ENCODE measurements at places on chromosomes 5 and 9. TPM values are rescaled to one million over a fixed set of nuclear protein-coding genes. Genes with fewer than 3 reads are reported as not detected.

The PCDHA9 gene
- total RNA-seq: not detected

DNA sequence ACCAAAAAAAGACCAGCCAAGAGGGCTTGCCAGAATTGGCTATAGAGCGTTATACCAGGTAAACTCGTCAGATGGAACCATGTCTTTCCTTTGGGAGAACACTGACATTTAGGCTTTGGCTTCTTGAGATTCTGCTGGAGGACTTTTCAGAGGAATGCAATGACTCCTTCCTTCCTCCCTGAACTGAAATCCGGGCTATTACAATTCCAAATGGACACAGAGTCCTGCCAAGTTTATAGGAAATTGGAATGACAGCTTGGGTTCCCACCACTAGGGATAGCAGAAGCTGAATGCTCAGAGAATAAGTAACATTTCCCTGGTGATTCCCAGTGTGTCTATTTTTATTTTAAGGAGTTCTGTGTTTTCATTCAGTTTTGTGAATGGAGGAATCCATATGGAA, 143.0 kb downstream of the FGF1 start:
- no peak for DNase-seq

The OBP2B gene
- not detected for total RNA-seq

DNA sequence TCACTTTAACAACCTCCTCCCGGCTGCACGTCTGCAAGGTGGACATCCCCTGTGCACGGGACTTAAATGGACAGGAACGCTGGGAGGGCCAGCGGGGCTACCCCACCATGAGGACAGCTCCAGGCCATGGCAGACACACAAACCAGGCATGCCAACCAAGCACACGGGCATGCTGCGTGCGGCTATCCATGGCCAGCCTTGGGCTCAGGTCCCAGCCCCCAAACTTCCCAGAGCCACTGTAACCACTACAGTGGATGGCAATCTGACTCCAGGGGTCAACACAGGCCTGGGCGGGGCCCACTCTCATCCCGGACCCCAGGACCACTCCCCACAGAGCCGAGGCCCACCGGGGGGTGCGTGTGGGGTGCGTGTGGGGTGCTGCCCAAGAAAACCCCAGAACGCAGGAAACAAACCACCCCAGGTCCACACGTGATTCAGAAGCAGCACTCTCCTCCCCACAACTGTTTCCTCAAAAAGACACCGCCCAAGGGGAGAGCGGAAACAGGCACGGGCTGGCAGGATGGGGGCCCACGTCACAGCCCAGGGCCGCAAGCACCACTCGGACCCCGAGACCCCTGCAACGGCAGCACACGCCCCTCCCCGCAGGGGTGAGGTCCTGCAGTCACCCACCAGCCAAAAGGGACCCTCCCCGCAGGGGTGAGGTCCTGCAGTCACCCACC, 7.4 kb downstream of the SLC12A7 start:
- peak; percentile 65 for DNase-seq

DNA sequence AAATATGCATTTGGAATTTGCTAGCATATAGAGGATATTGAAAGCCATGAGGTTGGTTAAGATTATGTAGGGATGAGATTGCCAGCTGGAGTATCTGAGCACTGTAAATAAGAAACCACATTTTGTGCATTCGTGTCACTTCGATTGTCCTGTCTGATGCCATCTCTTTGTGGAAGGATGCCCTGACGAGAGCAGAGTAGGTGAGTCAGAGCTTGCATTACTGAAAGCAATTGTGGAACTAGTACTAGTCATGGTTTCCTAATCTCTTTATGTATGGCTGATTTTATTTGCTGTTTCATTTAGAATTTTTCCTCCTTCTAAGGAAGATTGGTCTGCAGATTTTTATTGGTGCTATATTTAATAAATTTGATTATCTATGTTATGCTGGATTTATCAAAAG, 14.5 kb upstream of the TAS2R1 start:
- DNase-seq: no peak

- DNase-seq: no peak
These were observed 30.4 kb downstream of the MTREX start for GRCh38 chr5:55338092-55338613.

GRCh38 chr9:6915635-6916034, 157.9 kb downstream of the KDM4C start:
- DNase-seq: no peak

DNA sequence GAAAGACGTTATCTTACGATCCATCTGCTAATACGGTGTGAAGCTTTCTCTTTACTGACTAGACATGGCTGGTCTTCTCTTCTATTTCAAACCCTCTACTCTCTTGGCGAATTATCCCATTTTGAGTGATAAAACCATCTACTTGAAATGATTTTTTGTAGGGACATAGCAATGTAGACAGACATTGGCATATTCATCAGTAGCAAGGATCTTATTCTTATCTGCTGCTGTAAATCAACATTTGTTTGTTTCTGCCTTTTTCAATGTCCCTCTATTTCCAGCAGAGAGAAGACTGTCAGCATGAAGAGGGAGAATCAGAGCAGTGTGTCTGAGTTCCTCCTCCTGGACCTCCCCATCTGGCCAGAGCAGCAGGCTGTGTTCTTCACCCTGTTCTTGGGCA, at the start of gene OR1J4:
Gene OR1J4, plus strand, starts transcription at position 301 of the 400 bp plus-strand sequence. Its CDS starts 0 bp downstream, at position 301.
- no peak for DNase-seq

DNA sequence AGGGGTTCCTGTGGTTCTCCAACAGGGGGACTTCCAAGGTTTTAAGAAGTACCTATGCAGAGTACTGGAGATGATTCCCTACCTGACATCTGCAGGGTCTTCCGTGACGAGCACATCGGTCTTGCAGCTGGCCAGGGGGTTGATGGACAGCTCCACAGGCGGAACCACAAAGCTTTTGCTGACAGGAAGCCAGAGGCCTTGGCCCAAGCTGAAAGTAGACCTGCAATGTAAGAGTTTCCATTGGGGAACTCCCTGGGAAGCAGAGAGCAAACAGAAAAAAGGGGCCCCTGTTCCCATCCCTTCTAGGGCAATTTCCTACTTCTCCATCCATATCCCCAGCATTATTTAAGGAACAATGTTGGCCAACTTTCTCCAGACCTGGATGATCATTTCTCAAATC, 288.0 kb downstream of the TRIM32 start:
- DNase-seq: no peak

The TSSK1B gene
- total RNA-seq: not detected

DNA sequence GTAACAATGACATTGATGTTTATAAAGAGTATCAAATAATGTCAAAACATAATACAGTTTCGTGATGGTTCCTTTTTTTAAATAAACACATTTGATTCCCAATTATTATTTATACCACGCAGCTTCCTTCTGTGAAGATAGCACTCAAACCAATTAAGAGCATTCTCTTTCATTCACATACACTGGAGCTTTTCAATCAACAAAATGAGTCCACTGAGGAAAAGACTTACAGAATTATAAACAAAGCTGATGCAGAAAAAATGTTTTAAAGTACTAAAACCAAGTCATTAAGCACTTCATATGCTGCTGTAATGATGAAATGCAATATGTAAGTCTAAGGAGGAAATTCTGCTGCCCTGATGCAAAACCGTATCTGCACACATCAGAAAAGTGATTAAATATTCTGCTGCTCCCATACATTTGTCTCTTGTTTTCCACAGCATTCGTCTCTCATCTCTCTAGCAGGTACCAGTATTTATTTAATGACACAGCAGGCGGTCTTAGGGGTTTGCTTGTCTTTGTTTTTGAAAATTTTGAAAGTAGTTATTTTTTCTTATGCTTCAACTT, 147.1 kb downstream of the CDH10 start:
- DNase-seq: no peak

DNA sequence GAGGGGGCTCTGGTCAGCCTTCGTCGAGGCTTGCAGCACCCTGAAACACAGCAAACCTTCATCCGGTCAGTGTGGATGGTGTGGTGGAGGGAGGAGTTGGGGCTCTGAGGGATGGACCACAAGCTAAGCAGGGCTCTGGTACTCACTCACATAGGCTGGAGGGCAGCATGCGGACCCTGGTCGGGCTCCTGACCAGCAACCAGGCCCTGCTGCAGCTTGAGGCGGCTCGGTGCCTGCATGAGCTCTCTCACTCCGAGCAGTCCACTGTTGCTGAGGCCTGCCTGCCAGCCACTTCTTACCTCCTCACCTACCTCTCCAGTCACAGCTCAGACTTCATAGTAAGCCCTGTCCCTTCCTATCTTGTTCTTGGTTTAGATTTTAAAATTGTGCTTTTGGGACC, 2.5 kb downstream of the TMCO6 start:
- no peak for DNase-seq

The SPINK4 gene
- total RNA-seq: not detected
